ENCODE measurements at places on chromosomes 6 and 20.
A peak's percentile ranks its signal among the peaks of the same experiment; 100 is the strongest.

DNA sequence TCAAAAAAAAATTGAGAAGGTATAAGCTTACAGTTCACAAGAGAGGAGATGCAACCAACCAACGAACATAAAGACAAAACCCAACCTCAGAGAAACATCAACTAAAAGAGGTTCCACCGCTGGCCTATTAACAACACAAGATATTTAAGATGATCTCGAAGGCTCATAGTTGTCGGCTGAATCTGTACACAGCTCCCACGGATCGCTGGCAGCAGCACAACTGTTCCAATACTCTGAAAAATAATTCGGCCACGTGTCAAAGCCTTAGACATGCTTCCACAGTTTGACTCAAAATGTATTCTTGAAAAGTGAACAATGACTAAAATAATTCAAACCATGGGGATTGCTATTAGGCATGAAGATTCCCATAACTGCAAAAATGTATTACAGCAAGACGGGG lies 13.7 kb downstream of the EXOC2 start:
- no peak for DNase-seq

DNA sequence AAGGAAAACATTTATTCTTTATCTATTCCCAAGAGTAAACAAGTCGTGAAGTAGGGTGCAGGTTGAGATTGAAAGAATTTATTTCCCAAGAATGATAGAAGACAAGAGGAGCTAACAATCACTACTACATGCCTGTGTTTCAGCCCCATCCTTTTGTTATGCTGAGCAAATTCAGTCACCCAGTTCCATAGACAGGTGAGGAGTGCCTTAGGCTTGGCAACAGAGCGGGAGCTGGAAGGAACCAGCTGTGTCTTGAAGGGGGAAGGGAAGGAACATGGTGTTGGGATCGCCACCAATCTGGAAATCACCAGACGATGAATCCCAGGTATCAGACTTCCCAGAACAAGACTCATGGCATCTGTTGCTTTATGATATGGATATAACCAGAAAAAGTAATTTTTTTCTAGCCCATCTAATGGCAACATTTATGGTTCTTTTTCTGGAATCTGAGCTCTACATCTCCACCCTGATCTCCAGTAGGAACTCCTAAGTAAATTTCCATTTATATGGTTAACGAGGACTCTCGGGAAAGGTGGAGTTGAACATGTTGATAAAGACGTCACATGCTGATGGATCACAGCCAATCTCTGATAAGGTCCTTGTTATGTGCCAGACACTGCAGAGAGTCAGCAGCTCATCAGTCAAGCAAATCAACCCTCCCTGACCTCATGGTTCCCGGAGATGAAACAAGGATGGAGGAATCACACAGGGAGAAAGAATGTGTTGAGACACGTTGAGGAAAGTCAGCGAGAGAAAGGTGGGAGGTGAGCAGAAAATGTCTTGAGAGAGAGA lies 344.9 kb downstream of the SMOC2 start:
- no peak for DNase-seq

- DNase-seq: no peak
Measured at GRCh38 chr6:12952318-12952717, 235.8 kb downstream of the PHACTR1 start.

- DNase-seq: peak; percentile 35
Measured at GRCh38 chr6:158816803-158817727, 2.1 kb downstream of the EZR start.

DNA sequence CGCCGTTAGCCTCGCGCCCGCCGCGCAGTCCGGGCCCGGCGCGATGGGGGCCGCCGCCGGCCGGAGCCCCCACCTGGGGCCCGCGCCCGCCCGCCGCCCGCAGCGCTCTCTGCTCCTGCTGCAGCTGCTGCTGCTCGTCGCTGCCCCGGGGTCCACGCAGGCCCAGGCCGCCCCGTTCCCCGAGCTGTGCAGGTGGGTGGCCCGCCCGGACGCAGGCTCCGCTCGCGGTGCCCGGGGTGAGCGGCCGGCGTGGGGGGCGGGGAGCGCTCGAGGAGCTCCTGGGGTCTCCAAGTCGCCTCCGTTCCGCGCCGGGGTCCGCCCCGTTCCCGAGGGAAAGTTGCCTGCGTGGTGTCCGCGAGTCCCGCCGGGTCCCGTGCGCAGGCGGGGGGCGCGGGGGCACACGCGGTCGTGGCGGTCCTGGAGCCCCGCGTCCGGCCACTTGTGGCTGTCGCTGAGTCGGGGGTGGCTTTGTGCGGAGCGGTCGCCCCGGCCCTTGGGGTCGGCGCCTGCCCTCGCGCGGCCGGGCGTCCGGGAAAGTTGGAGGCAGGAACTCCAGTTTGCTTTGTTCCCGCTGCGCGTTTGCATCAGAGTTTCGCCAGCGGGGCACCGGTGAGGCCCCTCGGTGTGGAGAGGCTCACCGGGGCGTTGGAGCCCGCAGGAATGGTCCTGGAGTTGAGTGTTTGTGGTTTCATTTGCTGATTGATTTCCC lies 476 bp downstream of the IGF2R start:
- no peak for DNase-seq

GRCh38 chr20:57383447-57384347 lies 7.5 kb upstream of the RBM38 start:
- DNase-seq: no peak

GRCh38 chr20:54088430-54088829 lies 18.0 kb upstream of the BCAS1 start:
- DNase-seq: no peak

DNA sequence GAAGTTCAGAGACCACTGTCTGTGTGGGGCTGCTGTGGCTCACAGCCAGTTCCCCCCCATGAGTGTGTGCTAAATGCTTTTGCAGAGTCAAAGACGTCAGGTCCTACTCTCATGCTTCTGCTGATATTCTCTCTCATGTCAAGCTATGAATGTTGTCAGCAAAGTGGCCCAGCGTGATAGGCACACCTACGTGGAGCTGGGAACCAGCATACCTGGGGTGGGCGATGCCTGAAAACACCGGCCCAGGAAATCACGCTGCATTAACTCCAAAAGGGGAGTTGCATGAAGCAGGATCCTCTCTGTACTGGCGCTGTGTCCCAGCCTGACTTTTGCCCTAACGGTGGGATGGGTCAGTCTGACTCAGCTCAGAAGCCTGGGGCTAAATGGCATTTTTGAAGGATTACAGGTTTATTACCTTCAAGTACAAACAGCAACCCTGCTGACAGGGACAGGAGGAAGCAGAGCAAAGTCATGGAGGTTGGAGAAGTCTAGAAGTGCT lies 9.0 kb upstream of the MRPS10 start:
- DNase-seq: no peak

DNA sequence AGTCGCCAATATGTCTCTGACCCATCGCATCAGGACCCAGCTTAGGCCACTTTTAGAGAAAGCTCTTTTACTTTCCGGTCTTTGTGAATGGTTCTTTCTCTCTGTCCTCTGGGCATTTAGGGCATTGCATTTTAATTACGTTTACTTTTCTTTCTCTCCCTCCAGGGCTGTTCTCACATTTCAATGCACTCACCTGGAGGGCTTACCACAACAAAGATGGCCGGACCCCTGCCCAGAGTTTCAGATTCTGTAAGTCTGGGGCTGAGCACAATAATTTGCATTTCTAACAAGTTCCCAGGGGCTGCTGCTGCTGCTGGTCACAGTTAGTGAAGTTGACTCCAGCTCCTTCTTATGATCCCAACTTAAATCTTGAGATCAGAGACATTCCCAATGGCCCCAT lies 3.0 kb downstream of the ANKRD66 start:
- no peak for DNase-seq

- DNase-seq: no peak
Measured at GRCh38 chr6:114342086-114342825, 567 bp downstream of the HS3ST5 start.

- no peak for DNase-seq
Measured at GRCh38 chr20:37528446-37529213, 954 bp upstream of the BLCAP start.

- no peak for DNase-seq
Measured at GRCh38 chr6:155219299-155219698, 44.5 kb upstream of the CLDN20 start.

Measured in activated CD4-positive, alpha-beta T cell treated with anti-CD3 and anti-CD28 coated beads, Interleukin-10, Interleukin-2, amounts not matched to agents 100 ng/mL and 50 ng/mL, durations not matched to agents 16 hours and 8 hours (primary cell).